ENCODE measurements at places on chromosomes 2 and 18.

DNA sequence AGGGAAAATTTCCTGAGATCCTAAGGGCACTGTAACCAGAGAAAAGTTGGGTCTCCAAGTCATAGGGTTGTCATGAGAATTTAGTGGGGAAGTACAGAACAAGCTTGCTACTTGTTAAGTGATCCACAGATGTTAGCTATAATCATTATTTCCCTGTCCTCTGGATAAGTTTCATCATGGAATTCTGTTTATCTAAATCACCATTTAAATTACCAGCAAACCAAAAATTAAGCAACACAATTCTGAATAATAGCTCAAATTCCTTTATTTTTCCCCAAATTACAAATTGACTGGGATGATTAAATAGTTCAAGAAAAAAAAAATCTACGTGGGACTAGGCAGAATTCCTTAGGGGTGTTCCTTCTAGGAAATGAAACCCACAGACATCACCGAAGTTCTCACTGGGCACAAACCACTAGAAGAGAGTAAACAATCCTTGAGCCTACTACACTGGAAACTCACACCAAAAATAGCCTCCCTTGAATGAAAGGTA lies 159.5 kb downstream of the COL6A3 start:
- no peak for DNase-seq

- no peak for DNase-seq
Observed at GRCh38 chr2:38560092-38560491, 42.6 kb downstream of the HNRNPLL start.

GRCh38 chr2:121588357-121588756 lies 57.7 kb downstream of the RNU4ATAC start:
- no peak for DNase-seq

DNA sequence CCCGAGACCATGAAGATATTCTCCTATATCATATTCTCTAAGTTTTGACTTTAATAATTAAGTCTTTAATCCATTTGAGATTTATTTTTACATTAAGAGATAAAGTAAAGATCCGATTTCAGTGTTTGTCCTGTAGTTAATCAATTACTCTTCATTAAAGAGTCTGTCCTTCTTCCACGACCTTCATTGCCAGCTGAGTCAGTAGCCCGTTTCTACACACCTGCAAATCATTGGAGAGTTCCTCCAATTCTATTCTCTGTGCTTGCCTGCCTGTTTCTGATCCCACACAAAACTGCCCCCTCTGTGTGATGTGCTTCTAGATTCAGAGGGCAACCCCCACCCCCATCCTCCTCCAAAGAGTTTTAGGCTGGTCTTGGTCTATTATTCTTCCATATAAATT lies 119.2 kb downstream of the KCNF1 start:
- DNase-seq: no peak

DNA sequence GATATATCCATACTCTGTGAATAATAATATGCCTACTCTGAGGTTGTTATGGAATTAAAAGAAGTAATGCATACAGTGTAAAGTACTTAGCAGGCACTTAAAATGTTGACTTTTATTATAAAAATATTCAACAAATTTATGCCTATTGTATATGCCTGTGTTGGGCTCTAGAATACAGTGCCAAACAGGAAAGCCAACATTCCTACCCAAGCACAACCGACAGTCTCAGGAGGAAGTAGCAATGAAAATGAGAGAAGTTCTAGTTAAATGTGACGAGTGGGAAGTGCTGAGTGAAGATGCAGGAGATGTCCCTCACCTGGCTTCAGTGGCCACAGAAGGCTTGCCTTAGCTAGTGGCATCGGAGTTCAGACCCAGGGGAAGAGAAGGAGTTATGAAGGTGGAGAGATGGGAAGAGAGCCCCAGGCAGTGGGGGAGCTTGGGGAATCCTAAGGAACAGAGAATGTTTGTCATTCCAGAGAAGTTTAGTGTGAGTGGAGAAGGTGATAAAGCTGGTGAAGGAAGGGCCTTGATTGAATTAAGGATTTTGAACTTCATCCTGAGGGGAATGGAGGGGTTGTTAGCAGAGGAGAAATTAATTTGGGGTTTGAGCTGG lies 105.4 kb upstream of the CNGA3 start:
- DNase-seq: no peak

DNA sequence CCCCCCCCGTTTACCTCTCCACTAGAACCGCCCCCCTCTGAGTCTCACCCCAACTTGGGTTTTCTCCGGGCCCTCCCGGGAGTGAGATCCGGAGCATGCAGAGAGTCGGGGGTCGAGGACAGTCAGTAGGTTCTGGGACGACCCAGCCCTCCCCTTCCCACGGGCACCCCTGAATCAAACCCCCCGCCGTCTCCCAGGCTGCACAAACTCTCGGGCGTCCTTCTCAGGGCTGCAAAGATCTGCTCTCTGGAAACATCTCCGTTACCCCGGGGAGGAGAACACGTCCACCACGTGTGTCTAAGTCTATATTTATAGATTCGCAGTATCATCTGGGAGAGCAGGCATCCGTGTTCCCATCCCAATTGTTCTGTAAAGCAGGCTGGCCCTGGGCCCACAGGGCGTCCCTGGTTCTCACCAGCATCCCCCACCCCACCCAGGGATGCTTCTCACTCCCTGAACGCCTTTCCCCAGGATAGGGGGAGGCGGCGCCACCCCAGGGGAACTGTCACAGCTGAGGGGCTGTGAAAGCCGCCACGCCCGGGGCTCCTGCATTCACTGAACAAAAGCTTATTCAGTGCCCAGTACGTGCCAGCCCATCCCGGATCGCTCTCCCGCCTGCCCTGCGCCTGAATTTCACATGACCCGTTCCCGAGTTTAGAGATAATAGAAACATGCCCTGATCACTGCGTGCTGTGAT lies 765 bp upstream of the DIPK1C start:
- no peak for DNase-seq

GRCh38 chr18:44987371-44987770 lies 306.7 kb downstream of the SETBP1 start:
- no peak for DNase-seq

- no peak for DNase-seq
Observed at GRCh38 chr2:223554923-223555322, 47.2 kb downstream of the SCG2 start.

GRCh38 chr18:58235001-58235436 lies 191.0 kb downstream of the NEDD4L start:
- peak; percentile 50 for DNase-seq

GRCh38 chr2:65548064-65548463 lies 115.7 kb upstream of the SPRED2 start:
- no peak for DNase-seq

DNA sequence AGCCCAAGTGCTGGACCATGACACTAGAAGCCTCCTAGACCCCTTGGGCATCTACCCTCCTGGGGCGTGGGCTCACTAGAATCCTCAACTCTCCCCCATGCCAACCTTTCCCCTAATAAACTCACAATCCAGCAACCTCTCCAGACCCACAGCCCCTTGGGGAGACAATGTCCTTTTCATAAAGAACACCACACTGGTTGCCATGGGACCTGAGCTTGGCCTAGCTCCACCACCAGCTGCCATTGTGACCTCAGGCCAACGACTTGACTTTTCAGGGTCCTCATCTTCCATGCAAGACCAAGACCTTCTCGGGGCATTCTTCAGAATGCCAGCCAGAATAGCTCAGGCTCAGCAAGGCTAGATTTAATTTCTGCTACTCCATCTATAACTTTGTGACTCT lies 128.1 kb upstream of the NPAS2 start:
- no peak for DNase-seq

DNA sequence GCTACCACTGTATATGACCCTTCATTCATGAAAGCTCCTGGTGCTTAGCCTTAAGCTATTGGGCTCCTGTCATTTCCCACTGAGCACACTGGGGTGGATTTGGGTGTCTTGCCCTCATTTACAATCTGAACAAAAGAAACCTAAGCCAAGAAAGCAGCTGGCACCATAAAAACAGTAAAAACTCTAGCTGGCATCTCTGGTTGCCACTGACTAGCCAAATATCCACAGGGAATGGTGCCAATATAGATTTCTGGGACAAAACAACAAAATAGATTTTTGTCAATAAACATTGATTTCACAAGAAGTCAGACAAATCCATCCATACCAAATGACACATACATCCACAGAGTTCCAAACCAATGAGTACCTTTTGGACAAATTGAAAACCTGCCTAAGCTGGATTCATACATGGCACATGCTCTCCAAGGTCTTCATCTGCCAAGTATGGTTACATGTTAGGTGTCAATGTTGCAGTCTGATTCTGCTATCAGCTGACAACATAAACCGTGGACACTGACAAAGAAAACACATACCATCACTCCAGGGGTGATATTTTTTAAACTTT lies 1081.5 kb upstream of the ZEB2 start:
- peak; percentile 83 for DNase-seq

DNA sequence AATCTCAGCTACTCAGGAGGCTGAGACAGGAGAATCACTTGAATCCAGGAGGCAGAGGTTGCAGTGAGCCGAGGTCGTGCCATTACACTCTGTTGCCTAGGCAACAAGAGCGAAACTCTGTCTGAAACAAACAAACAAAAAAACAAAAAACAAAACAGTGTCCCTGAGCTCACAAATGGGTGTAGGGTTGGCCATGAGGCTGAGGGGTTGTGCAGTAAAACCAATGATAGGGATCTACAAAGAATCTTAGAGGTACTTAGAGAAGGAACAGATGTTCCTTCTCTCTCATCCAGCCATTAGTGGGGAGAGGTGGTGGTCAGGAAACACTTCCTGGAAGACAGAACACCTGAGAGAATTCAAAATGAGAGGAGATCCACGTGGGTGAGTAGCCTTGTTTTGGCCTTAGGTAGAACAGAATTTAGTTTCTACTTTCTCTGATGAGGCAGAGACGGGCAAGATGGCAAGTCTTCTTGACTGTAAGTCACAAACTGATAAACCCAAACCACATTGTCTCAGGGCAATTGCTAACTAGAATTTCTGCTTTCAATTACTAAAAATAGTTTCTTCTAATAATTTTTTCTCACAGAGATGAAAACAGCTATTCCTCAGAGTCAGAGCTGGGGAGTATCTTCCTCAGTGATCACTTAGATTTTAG lies 61.5 kb upstream of the PPM1B start:
- DNase-seq: no peak

DNA sequence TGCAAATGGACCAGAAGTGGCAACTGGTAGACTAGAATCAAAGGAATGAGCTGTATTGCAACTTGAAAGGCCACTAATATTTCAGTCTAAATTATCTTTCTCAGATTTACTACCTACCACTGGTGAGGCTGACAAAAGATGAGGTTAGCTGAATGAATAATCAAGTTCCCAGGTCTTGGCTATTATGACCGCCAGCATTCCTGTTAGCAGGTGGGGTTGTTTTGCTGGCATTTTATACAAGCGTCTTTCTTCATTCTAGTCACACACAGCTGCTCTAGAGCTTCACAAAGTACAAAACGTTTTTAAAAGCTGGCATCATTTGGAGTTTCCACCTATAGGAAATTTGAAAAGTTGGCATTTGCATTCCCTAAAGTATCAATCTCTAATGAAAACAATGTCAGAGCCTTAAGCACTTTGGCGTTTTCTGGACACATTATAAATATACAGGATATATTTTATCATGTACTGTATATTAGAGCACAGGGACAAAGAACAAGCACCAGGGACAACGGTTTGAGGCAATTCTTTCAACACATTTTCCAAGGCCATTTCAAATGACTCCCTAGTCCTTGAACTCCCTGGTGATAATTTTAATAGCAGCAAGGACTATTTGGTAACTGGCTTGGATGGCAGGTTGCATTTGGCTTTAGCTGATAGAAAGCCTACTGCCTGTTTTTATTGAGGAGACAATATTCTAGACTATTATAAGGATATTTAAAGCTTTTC lies 410.2 kb upstream of the CHST9 start:
- DNase-seq: no peak

GRCh38 chr2:185689906-185690539 lies 48.6 kb upstream of the FSIP2 start:
- DNase-seq: no peak

DNA sequence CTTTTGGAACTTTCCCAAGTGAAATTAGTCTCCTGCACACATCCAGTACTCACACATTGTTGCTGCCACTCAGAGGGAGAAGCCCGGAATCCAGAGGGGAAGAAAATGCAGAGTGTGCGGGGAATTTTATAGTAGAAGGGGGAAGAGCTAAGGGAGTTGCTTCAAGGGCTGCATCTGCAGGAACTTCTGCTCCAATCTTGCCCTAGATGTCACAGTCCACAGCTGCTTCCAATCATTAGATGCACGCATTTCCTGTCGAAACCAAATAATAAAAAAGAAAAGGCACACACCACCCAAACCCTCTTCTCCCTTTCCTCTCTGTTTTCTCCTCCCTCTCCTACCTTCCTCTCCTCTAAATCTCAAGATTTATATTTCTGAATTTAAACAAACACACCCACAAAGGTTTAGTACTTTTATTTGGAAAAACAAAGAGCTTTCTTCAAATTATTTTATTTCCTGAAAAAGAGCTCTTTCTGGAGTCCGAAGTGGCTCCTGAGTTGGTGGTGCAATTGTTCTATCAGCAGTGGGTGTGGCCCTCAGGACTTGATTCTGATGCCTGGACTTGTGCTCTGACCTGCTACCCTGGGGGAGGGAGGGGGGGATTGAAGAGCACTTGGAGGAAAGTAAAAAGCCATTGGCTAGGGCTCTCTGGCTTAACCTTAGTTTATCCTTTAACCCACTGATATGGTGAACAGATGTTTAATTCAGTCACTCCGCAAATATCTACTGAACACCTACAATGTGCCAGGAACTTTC lies 72.0 kb downstream of the KCNE4 start:
- DNase-seq: no peak

GRCh38 chr18:58315739-58316215 lies 271.8 kb downstream of the NEDD4L start:
- DNase-seq: no peak

GRCh38 chr2:40372283-40372985 lies 79.5 kb downstream of the SLC8A1 start:
- DNase-seq: no peak

DNA sequence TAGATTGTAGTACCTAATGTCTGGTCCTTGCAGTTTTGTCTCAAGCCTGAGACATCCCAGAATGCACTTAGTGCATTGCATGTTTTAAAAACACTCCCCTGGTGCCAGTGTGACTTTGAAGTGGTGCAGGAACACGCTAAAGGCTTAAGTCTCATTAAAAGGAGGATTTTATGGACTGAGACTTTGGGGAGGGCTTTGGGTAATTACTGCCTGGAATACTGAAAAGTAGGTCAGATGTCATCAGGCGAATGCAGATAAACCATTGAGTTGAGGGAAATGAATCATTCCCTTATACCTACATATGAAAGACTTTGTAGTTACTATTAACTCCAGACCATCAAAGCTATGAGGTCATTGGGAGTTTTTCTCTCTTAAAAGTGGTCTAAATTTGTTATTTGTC lies 3.0 kb upstream of the OSBPL1A start:
- no peak for DNase-seq

- DNase-seq: no peak
Observed at GRCh38 chr2:60480089-60480773, 73.2 kb downstream of the BCL11A start.

DNA sequence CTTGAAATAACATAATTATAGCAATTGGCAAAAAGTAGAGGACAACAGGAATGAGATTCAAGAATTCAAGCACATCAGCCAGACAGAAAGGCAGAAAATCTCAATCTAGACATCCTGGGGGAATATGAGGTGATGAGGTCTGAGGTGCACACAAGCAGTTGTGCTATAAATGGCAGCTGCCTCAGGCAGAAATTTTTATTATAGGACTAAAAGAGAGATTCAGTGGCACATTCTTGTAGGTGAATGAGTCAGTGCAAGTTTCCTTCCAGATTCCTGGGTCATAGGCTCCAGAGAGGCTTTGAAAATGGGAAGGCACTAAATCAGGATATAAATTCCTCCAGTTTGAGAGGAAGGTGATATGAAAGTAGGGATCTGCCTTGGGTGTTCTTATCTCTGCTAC lies 127.2 kb upstream of the THSD7B start:
- no peak for DNase-seq

GRCh38 chr2:70938586-70938950 lies 2.9 kb downstream of the ATP6V1B1 start:
- DNase-seq: no peak
